ENCODE measurements at places on chromosomes 7 and 10. TPM values are rescaled to one million over a fixed set of nuclear protein-coding genes. Genes with fewer than 3 reads are reported as not detected.

- DNase-seq = peak; percentile 23
Observed at GRCh38 chr7:20158684-20159083, 58.5 kb downstream of the MACC1 start.

GRCh38 chr10:50410066-50410811 lies 158.9 kb upstream of the ASAH2 start:
- no peak for DNase-seq

- no peak for DNase-seq
Observed at GRCh38 chr7:50356212-50356944, 51.9 kb downstream of the IKZF1 start.

- no peak for DNase-seq
Observed at GRCh38 chr7:23963461-23964165, 253.6 kb downstream of the STK31 start.

GRCh38 chr10:55747244-55747643 lies 613.8 kb downstream of the ZWINT start:
- DNase-seq = no peak

DNA sequence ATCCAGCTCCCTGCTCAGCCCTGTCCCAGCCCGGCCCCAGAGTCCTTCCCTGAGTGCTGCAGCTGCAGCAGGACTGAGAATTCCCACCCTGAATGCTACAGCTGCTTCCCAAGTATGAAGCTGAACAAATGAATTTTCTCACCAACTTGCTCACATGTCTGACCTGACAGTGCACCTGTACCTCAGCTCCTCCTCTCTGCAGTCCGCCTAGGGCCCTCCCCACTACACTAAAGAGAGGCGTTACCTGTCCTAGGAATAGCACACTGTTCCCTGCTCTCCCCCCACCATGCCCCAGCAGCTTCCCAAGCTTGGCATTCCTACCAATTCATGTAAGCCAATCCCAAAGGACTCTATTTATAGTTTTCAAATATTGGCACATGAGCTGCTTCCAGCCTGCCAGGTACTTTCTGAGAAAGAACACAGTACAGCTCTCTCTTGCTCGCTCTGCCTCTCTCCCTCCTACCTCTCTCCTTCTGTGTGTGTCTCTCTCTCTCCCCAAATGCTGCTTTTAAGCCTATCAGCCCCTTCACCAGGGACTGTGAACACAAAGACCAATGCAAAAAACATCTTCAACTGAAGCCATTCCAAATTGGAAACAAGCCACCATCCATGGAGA lies 400.1 kb downstream of the TNS3 start:
- no peak for DNase-seq

Gene CALCR
- total RNA-seq = not detected

DNA sequence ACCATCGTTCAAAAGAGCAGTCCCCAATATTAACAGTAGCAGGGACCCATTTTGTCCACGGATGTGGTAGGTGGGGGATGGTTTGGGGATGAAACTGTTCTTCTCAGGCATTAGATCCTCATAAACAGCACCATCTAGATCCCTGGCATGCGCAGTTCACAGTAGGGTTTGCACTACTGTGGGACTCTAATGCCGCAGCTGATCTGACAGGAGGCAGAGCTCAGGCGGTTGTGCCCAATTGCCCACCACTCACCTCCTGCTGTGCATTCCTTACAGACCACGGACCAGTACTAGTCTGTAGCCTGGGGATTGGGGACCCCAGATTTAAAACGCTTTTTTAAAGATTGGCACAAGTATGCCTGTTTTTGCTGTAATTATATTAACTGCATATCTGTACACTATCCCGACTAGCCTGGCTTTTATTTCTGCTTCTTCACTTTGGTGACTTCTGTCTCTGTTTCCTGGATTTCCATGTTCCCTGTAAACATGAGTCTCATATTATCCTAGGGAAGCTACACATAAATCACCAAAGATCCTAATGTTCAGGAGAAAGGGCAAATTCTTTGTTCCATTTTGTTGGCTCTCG lies 163.3 kb upstream of the AKR1E2 start:
- DNase-seq = peak; percentile 82

Gene PIK3CG
- total RNA-seq = 2.9 TPM

Gene FGFR2
- 29.2 TPM for total RNA-seq

DNA sequence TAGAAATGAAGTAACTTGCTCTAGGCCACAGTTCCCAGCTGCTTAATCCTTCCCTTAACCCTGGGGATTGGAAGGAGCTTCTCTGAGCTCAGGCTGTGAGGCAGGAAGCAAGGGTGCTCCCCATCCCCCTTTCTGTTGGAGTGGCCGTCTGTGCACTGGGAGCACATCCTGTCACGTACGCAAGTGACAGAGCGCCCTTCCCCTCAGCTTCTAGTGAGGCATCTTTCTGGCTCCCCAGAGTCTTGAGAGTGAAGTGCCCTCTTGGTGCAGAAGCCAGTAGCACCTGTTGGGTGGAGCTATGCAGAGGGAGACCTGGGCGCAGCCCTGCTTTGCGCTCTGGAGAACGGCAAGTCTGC lies 47.8 kb downstream of the SHH start:
- no peak for DNase-seq

- peak; percentile 73 for DNase-seq
Observed at GRCh38 chr7:158973440-158973839, 117.1 kb downstream of the DYNC2I1 start.

Gene ACTL6B
- 0.13 TPM for total RNA-seq

Gene CDH23
- total RNA-seq = 0.63 TPM

GRCh38 chr7:37987732-37988131 lies 67.3 kb downstream of the EPDR1 start:
- DNase-seq = no peak

DNA sequence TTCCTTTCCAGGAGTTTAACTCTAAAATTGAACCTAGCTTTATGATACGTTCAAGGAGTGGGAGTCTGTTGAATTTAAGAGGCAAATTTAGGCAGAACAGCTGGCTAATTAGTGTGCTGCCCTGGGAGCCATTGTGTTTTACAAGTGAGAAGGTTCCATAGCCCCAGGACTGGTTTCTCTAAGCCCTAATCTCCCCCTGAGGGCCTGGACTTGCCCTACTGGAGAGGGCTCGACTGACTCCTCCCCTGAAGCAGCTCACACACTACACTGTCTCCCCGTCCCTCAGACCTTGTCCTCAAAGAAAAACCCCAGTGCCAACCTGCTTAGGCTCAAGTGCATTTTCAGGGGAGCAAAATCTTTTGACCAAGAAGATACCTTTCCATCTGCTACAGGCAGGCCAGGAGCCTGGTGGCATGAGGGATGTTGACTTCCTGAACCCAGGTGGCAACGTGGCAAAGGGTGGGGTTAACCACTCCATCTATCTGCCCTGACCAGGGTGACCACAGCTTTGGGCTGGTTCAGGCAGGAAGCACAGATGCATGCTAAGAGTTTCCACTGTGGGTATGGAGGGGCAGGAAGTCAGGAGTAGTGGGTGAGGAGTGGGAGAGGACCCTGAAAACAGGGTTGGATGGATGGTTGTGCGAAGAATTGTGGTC lies 68.9 kb upstream of the CARD11 start:
- DNase-seq = no peak

Gene CYP2E1
- not detected for total RNA-seq

- DNase-seq = no peak
Observed at GRCh38 chr10:95845411-95845810, 62.4 kb upstream of the CC2D2B start.

GRCh38 chr7:141456298-141456697 lies 94.9 kb upstream of the AGK start:
- DNase-seq = no peak

Gene FAS
- 4.3 TPM for total RNA-seq

DNA sequence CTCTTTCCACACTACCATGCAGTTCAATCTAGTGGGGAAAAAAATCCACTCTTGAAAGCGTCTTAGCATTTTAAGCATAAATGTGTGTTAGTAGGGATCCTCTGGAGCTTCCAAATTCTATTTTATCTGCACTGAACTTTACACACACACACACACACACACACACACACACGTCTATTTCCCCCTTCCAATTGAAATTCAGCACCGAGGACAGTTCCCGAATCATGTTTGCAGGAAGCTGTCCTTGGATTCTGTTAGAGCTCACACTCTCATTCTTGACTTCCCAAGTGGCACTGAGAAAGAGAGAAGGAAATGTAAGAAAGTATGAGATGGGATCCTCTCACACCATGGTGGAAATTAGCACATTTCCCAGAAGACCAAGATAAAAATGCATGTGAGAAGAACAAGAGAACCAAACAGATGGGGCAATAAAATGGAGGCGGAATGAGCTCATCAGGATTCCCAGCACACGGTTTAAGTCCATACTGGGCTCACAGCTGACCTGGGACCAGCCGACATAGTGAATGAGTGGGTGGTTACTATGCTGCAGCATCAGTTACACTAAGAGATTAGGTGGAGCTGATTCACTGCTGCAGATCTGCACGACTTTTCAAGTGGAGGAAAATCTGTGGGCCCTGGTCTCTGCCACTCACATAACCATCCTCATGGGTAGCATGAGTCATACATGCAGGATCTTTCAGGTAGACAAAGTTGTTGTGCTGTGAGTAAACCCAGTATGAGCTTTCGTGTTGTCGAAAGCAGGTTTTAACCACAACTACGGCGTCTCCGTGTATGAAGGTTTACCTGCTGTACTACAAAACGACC lies 3.3 kb upstream of the NPTX2 start:
- DNase-seq = peak; percentile 53

DNA sequence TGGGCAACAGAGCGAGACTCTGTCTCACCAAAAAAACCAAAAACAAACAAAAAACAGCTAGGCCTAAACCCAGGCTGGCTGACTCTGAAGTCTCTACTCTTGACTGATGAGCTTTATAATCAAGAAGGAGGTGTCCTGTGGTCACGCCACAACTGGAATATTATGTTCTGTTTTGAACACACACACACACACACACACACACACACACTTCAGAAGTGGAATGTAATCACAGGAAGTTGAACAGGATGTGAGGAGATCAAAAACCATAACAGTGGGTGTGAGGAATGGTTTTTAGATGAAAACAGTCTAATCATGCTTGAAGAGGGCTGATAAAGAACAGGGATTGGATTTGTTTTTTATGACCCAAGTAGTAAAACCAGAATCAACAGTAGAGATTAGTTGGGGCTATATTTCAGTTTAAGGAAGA lies 51.1 kb upstream of the IL6 start:
- DNase-seq = no peak

- no peak for DNase-seq
Observed at GRCh38 chr10:118752409-118752808, 2.4 kb downstream of the CACUL1 start.

DNA sequence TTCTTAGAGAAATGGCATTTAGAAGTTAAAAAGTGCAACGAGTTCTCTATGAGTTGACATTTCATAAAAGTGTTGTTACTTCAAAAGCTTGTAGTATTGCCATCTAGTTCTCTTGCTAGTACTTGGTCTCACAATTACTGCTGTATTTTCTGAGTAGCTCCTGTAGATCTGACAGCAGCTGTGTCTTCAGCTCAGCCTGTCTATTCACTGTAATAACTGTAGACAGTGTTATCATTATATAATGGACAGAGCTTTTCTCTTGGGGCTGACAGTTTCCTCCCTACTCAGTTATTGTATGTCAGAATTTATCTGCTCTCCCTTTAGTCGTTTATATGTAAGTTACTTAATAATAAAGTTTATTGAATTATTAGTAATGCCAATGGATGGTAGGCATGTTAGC lies 388.7 kb upstream of the VSTM2A start:
- no peak for DNase-seq

Gene AKR1C8
- not detected for total RNA-seq
